ENCODE measurements at places on chromosomes 4 and X.

GRCh38 chr4:99918656-99919055 is 24.4 kb upstream of the LAMTOR3 start:
- no peak for DNase-seq

- no peak for DNase-seq
These were observed 140.4 kb upstream of the GRID2 start for GRCh38 chr4:92163348-92163747.

- DNase-seq, result no peak
These were observed 70.7 kb downstream of the SUPT20HL2 start for GRCh38 chrX:24243188-24243587.

GRCh38 chr4:77877771-77878565 is 15.3 kb downstream of the MRPL1 start:
- DNase-seq, result no peak

GRCh38 chr4:146273204-146273901 is 59.0 kb downstream of the REELD1 start:
- no peak for DNase-seq

GRCh38 chr4:111027526-111027925 is 404.6 kb upstream of the PITX2 start:
- peak; percentile 52 for DNase-seq

- DNase-seq, result no peak
These were observed 196.5 kb downstream of the STK32B start for GRCh38 chr4:5247735-5248134.

DNA sequence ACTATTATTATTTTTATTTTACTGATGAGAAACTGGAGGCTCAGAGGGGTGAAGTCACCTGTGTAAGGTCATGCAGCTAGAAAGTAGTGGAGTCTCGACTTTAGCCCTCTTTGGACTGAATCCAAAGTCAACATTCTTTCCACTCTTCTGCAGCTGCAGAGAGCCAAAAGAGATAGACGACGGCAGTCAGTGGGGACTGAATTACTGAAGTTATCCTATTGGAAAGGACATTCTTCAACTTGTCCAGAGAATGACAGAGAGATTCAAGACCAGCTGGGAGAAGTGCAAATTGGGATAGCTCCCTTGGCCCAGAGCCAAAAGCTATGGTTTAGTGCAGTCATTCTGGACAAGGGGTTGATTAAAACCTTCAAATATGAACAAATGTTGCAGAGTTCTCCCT is 42.5 kb downstream of the VGLL1 start:
- no peak for DNase-seq

GRCh38 chr4:53886090-53886489 is 178.3 kb downstream of the CHIC2 start:
- DNase-seq, result no peak

DNA sequence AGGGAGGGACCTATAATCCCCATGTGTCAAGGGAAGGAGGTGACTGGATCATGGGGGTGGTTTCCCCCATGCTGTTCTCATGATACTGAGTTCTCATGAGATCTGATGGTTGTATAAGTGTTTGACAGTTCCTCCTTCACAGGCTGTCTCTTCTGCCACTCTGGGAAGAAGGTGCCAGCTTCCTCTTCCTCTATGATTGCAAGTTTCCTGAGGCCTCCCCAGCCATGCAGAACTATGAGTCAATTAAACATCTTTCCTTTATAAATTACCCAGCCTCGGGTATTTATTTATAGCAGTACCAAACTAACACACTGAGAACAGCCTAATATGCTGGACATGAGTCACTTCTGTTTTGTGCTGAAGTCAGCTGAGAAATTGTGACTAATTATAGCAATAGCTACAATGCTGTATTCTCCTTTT is 656.9 kb upstream of the CPEB2 start:
- DNase-seq, result peak; percentile 64

GRCh38 chrX:114047558-114047957 is 536.3 kb upstream of the HTR2C start:
- DNase-seq, result no peak

DNA sequence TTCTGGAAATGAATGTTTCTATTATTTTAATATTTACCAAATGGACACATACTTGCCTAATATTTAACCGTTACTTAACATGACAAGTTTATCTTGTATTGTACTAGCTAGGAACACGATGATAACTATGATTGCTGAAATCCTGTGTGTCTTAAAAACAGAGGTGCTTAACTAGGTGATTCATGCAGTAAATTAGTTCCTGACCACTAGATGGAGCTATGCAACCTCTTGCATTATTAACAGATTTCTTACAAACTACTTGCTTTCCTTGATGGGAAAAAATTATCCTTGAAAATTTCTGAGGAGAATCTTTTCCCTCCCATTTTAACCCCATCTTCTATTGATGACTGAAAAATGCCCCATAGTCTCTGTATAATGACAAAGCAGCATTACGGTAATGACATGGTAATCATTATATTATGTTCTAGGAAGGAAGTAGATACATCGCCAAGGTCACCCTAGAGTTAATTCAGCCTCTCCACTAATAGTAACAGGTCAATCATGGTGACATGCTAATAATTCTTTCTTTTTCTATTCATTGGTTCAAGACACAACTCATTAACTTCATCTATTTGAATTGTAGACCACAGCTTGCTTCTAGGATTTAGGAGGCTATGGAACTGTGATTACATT is 844.2 kb downstream of the RAPGEF2 start:
- DNase-seq, result peak; percentile 62

DNA sequence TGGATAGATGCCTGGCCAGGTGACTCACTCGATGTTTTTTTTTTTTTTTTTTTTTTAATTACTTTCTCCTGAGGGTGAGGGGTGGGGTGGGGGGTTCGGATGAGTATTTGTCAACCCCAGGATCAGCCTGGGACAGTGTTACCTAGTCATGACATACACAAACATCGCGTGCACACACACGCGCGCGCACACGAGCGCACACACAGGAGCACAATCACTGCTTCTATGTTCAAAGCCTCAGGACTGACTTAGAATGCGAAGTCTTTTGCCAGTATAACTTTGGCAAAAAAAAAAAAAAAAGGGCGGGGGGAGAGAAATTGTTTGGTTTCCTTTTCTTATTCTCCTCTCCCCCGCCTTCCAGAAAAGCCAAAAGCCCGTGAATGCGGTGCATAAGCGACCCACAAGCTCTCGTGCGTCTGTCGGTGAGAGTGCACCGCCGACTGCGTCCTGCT is 115.0 kb upstream of the TEX13C start:
- DNase-seq, result no peak

GRCh38 chr4:100682477-100683218 is 164.8 kb upstream of the EMCN start:
- DNase-seq, result no peak

DNA sequence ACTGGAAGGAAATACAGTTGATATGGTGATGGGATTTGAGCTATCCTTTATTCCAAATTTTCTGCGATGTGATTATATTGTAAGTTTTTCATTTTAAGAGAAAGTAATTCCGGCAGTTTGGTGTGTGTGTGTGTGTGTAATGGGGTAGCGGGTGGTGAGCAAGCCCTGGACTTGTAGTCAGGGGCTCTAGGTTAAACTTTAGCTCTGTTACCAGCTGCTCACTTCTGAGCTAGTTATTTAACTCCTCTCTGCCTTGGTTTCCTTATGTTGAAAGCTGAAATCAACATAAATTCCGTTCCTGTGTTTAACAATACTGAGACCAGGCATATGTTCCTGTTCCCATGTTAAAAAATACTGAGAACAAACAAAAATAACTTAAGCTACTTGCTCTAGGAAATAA is 174.1 kb upstream of the CASK start:
- no peak for DNase-seq

DNA sequence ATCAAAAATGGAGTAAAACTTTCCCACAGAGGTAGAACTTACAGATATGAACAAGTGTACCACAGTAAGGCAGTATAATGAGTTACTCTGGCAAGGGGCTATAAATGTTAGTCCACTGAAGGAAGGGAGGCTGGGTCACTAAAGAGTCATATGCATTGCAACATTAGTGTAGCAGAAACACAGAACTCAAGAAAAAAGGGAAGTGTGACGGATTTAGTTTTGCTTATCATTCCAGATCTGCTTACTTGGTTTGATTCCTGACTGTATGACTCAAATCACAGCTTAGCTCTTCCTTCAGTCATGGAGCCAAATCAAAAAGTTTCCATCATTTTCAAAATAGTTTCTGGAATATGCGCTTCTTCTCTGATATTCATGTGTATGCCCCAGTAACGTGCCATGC is 148.7 kb downstream of the FSTL5 start:
- DNase-seq, result peak; percentile 73

GRCh38 chr4:6608758-6609414 is 31.6 kb upstream of the MRFAP1 start:
- DNase-seq, result no peak

- DNase-seq, result no peak
These were observed 47.7 kb upstream of the DHX15 start for GRCh38 chr4:24632011-24632410.

DNA sequence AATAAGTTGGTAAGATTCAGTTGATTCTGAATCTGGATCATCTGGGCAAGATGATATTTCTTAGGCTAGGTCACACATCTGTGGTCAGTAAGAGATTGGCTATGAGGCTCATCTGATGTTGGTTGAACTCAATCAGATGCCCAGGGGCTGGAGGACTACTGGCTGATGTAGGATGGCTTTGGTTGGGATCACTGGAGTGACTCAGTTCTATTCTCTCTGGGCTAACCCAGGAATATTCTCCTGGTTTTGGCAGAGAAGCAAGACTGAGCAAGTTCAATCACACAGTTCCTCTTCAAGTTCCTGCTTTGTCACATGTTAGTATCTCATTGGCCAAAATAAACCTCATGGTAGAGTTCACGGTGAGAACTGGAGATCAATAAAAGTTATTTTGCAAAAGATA is 902.3 kb upstream of the SLIT2 start:
- DNase-seq, result no peak

DNA sequence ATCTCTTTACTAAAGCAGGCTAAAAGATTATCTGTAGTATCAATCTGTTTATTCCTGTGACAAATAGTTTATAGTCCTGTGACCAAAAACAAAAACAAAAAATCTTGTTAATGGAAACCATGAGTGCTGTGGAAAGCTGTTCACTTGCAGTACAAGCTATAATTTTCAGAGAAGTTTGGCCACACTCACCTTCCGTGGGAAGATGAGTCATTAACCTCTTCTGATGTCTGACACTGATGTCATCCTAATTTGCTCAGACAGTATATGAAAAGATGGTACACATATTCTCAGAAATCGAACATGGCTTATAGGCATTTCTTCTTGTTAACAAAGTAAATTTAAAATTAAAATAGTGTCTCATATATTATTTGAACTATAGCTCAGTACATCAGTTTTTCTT is 19.9 kb upstream of the ENPP6 start:
- peak; percentile 17 for DNase-seq

GRCh38 chrX:154542723-154543424 is 3.8 kb downstream of the G6PD start:
- DNase-seq, result no peak

DNA sequence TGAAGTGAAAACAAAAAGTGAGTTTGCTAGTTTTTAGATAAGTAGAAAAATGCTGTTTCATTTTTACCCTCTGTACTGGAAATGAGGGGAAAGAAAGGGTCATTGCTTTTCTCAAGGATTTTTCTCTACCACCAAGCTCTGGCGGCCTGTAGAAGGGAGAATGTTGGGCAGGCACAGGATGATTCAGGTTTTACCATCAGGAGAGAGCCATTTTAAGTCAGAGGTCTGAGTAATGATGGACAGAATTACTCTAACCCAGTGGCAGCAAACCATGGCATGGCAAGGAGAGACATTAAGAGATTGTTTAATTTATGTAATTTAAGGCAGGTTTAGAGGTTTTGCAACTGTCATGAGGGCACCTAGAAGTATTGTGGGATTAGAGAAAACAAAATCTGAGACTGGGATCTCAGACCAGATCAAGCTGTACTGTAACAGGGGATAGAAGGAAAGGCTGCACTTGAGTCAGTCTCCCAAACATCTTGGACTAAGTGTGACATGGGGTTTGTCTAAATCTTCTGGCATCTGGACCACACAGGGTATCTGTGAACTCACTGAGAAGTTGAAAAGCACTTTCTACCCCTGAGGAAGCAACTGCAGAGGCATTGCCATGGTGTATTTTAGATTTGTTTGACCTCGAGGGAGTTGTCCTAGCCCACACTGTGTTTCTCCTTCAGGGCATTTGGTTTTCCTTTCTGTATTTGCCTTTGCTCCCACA is 81.6 kb downstream of the BANK1 start:
- DNase-seq, result no peak

Data from mesenchymal stem cell (in vitro differentiated cells and primary cell).